ENCODE measurements at places on chromosomes 5 and 9. TPM values are rescaled to one million over a fixed set of nuclear protein-coding genes. Genes with fewer than 3 reads are reported as not detected.

GRCh38 chr5:56415356-56415765 is 182.2 kb upstream of the ANKRD55 start:
- DNase-seq: no peak

- no peak for DNase-seq
These were observed 221.6 kb downstream of the MAT2B start for GRCh38 chr5:163727028-163727427.

- no peak for DNase-seq
These were observed 194.2 kb downstream of the NSG2 start for GRCh38 chr5:174239718-174240117.

The GNAQ gene
- total RNA-seq: 47.2 TPM

The RNF20 gene
- 24.6 TPM for total RNA-seq

DNA sequence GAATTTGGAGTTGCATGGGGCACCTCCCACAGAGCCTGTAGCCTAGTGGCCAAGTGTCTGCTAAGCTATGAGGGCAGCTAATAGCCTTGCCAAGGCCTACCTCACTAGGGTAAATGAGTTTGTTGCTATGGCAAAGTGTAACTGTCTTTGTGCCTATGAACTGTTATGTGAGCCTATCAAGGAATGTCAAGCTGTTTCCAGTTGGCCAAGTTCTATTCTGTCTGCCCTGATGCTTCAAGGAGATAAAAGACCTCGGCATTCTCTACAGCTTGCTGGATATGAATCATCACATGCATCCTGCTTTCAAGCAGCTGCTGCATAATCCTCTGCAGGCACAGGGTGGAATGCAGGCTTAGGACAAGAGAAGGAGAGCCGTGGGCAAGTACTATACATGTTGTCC is 69.8 kb upstream of the CCDC112 start:
- DNase-seq: no peak

The PCDHGA12 gene
- 11.1 TPM for total RNA-seq

The BARHL1 gene
- not detected for total RNA-seq

- no peak for DNase-seq
These were observed 49.1 kb downstream of the NXNL2 start for GRCh38 chr9:88583901-88584596.

GRCh38 chr9:84846906-84847305 is 177.4 kb downstream of the NTRK2 start:
- DNase-seq: no peak

The CARD6 gene
- total RNA-seq: 25.8 TPM

The CD72 gene
- total RNA-seq: 5.1 TPM

The ALDOB gene
- 0.66 TPM for total RNA-seq

GRCh38 chr5:95718203-95718602 is 12.9 kb upstream of the RHOBTB3 start:
- no peak for DNase-seq

GRCh38 chr5:74293182-74293581 is 347.3 kb downstream of the ENC1 start:
- DNase-seq: peak; percentile 33

The FBXL7 gene
- total RNA-seq: 10.8 TPM

The TMEM215 gene
- not detected for total RNA-seq

DNA sequence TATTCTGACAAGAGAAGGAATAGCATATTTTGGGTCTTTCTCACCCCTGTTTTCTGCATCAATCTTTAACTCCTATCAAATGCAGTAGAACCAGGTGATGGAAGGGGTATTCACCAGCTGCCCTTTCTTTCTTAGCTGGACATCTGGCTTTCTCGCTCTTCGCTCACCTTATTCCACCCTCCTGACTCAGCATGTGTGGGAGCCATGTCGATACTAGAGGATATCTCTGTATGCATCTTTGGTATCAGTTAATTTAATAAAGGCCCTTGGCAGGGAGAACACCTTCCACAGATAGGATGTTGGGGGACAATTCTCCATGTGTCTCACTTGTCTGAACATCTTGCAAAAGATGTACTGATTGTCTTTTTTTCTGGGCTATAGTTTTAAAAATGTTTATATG is 71.5 kb downstream of the ZNF474 start:
- DNase-seq: no peak

DNA sequence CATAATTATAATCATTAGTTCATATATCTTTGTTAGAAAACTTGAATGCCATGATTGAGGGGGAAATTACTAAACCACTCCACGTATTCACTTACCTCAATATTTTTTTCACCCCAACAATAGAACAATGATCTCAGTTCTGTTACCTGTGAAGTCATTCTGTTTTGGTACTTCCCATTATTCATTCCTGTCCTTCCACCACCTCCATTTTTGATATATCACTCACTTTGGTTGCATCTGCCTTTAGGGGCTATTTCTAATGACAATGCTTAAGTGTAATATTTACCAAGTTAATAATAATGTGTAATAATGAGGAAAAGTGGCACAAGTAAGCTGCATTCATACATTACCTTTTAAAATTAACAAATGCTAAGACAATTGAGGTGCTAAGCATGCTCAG is 218.4 kb downstream of the SPATA31D1 start:
- DNase-seq: no peak

DNA sequence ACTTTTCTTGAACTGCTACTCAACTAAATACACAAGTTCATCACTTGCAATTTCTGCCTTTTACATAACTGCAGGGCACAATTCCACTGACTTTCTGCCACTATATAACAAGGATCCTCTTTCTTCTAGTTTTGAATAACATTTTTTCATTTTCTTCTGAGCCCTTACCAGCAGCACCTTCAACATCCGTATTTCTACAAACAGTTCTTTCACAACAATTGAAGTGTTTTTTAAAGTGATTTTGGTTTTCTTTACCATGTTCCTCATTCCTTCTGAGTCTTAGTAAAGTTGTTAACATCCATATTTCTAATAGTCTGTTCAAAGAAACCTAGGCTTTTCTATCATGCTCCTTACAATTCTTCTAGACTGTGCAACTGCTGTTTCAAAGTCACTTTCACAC is 127.2 kb upstream of the PITX1 start:
- DNase-seq: no peak

The CAMK4 gene
- total RNA-seq: 1.5 TPM

The FGF18 gene
- total RNA-seq: 1.6 TPM

- no peak for DNase-seq
These were observed at the start of gene DNM1 for GRCh38 chr9:128203024-128203706. TSS of gene DNM1 (plus strand) at chr9:128203379. CDS start at chr9:128203471, 92 bp downstream.

GRCh38 chr5:165457859-165458481 is 1952.6 kb downstream of the MAT2B start:
- DNase-seq: no peak

- peak; percentile 45 for DNase-seq
These were observed 5.9 kb downstream of the CYFIP2 start for GRCh38 chr5:157271740-157272271.

DNA sequence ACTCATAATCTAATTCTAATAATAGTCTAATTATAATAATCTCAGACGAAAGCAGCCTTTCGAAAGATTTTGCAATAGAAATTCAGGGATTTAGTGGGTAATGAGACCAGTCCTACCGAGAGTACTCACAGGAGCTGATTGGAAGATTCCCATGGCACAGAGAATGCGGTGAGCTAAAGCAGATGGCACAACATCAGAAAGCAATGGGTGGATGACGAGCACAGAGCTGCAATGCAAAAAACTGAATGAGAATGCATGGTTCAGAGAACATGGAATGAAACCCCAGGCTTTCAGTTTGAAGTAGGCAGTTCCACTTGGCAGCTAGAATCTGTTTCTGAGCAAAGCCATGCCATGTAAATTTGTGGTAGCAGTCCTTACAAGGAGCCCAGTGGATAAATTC is 78.2 kb upstream of the SPINK5 start:
- DNase-seq: no peak

DNA sequence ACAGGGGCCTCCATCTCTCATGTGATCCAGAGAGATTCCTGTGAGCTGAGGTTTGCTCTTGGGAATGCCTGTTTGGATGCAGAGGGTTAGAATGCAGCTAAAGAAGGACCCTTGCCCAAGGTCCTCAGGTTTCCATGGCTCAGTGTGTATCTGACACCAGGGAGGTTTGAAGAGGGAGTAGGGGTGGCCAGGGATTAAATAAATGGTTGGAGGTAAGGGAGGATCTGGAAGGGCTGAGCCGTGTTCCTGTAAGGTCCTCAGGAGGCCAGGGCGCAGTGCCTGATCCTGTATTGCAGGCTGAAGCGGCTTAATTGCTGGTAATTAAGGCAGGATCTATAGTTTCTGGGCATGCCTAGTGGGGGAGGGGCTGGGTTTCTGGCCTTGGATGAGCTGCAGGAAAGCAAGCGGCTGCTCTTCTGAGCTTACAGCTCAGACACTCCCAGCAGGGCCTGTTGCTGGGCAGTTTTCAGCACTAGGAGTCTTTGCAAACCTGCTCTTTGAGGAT is 41.5 kb upstream of the MAP1B start:
- no peak for DNase-seq

The ADRA1B gene
- total RNA-seq: 0.88 TPM

DNA sequence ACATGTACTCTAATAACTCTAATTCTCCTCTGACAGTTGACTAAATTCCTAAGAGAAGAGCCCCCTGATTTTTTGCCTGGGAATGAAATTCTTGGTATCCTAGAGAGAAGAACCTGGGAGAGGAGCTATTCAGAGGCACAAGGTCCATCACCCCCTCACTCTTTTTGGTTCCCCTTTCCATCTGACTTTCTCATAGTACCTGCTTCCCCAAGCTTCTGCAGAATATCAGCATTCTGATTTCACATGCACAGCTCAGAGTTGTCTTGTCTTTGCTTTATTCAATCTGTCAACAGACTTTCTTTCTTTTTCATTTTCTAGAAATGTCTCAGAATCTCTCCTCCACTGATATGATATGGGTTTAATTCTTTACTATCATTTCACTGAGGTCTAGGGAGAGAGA is 141.5 kb upstream of the FBXL17 start:
- DNase-seq: no peak

The SPATA31C1 gene
- total RNA-seq: not detected

- no peak for DNase-seq
These were observed 25.2 kb downstream of the TMEM252 start for GRCh38 chr9:68515326-68516017.

DNA sequence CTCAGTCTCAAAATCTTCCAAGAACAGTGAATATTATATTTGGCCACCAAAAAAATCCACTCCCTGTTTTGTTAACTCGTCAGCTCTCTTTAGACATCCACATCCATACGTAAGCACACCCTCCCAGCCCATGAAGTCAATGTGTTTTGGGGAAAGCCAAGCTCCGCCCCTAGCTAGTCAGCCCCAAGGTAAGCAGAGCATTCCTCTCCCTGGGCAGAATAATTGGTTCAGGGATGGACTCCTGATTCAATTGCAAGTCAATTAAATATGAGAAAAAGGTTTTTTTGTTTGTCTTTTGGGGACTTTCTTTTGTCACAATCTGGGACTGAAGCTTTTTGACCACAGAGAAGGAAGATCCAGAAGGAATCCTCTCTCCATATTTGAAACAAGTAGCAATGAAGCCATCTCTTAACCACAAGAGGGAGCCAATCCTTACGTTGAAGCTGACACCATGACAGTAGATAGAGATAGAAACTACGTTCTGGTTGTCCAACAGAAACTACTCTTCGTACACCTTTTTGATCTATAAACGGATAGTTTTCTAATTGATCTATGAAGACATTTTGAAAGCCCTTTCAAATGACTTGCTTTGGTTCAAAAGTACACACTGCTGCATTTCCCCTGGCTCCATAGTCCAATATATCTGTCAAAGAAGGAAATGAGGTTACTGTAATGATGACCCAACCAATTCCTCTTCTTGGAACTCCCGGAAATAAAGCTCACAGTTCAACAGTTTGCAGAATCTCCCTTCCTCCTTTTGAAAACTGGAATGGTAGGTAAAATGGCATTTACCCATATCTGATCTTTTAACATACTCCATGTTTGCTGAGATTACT is 166.4 kb downstream of the TLE1 start:
- DNase-seq: no peak

- DNase-seq: no peak
These were observed 105.8 kb upstream of the MSX2 start for GRCh38 chr5:174618589-174618988.

The RETREG1 gene
- 51.5 TPM for total RNA-seq

DNA sequence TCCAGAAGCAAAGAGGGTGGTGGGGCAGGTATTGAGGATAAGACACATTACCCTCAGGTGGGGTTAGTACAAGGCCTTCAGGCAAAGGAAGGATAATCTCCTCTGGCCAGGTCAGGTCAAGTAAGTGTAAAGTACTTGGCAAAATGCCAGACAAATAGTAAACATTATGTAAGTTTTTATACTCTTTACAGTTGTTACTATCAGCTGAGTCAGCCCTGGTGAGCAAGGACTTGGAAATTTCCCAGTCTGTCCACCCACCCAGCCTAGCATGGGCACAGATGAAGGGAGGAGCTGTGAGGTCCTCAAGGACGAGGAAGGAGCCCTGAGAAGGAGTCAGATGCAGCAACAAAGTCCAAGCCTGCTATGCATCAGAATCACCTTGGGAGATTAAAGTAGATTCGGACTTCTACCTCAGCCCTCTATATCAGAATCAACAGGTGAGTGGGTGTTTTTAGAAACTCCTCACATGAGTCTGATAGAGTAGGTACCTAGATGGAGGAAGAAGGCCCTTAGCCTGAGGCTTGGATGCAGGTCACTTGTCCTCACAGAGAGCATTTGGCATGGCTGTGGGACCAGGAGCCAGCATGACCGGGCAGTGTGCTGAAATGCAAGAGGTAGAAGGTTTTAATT is 50.2 kb upstream of the BARX1 start:
- DNase-seq: no peak

DNA sequence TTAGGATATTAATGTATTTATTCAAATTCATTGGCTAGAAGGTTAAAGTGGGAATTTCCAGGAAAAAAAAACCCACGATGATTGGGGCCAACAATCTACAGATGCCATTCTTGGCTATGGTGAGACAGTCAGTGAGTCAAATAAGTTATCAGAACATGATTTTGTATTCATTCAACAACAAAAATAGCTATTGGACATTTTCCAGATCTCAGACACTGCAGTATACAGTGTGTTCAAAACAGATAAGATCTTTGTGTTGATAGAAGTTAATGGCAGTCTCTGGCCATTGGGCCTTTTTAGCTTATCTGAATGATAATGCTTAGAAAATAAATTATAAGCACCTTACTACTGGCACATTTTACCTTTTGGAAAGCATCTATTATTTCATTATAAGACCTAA is 547.7 kb downstream of the MAT2B start:
- DNase-seq: no peak

- no peak for DNase-seq
These were observed 2.8 kb downstream of the MGAT4B start for GRCh38 chr5:179803651-179804554.
